ENCODE measurements at places on chromosomes 11 and 22. TPM values are rescaled to one million over a fixed set of nuclear protein-coding genes. Genes with fewer than 3 reads are reported as not detected.
A peak's percentile ranks its signal among the peaks of the same experiment; 100 is the strongest.

DNA sequence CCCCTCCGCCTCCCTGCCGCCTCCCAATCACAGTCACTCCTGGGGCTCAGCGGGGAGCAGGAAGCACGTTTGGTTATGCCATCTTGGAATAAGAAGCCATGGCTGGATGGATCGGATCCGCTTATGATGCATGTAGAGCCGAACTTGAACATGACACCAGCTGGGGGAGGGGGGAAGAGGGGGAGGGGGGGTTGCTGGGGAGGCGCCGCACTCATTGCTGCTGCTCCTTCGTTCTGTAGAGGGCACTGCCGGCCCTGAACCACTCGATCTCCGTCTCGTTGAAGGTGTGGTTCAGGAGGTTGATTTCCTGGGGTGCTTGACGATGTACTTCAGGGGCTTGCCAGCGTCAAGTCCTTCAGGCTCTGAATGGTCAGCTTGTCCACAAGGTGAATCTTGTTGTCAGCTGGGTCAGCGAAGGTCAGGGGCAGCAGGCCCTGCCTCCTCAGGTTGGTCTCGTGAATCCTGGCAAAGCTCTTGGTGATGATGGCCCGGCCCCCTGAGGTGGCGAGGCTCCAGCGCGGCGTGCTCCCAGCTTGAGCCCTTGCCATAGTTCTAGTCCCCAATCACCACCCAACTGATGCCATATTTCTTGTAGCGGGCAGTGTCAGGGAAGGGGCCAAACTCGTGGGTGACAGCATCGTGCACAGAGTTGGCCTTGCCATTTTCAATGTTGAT is 476.9 kb upstream of the ISX start:
- H3K4me1 ChIP-seq, result no peaks in the 10 kb centered on the region
- no peak overlapping the region for H3K4me3 ChIP-seq
- no peak overlapping the region for H3K27ac ChIP-seq
- no peaks in the 10 kb centered on the region for H3K36me3 ChIP-seq
- no peaks in the 10 kb centered on the region for H3K27me3 ChIP-seq

GRCh38 chr22:26768952-26769351 is 111.6 kb downstream of the MIAT start:
- no peak for DNase-seq
- peaks cover 5% of the 10 kb centered on the region for H3K4me1 ChIP-seq
- H3K36me3 ChIP-seq, result no peaks in the 10 kb centered on the region
- no peak overlapping the region for H3K27ac ChIP-seq
- no peak overlapping the region for H3K4me3 ChIP-seq
- no peaks in the 10 kb centered on the region for H3K27me3 ChIP-seq

GRCh38 chr22:31754813-31755212 is 994 bp downstream of the DEPDC5 start:
- peak overlapping the region; percentile 67 for H3K4me3 ChIP-seq
- peaks cover 9% of the 10 kb centered on the region for H3K36me3 ChIP-seq
- DNase-seq, result no peak
- no peaks in the 10 kb centered on the region for H3K27me3 ChIP-seq

GRCh38 chr11:122159173-122159721 is 43.2 kb upstream of the BLID start:
- peak overlapping the region; percentile 82 for H3K27ac ChIP-seq
- no peaks in the 10 kb centered on the region for H3K27me3 ChIP-seq
- H3K4me1 ChIP-seq, result peaks cover 41% of the 10 kb centered on the region
- H3K36me3 ChIP-seq, result peaks cover 39% of the 10 kb centered on the region
- H3K4me3 ChIP-seq, result peak overlapping the region; percentile 2

DNA sequence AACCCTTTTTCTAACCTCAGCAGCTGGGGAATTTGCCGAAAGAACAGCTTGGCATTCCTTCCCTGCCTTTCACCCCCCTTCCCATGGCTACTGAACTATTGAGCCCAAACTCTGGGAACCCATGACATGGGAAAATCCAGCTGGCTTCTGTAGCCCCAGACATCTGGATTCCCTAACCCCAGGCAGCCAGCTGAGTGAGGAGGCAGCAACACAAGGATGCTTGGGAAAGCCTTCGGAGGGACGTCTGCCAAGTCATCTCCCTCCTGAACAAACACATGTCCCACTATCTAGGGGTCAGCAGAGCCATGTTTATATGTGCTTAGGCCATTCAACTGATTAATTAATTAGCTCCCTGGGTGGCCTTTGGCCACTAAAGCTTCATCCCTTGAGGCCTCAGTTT is 21.6 kb downstream of the LRRC55 start:
- H3K27me3 ChIP-seq, result peaks cover 44% of the 10 kb centered on the region
- no peak overlapping the region for H3K27ac ChIP-seq
- H3K4me3 ChIP-seq, result no peak overlapping the region
- H3K4me1 ChIP-seq, result no peaks in the 10 kb centered on the region
- H3K36me3 ChIP-seq, result no peaks in the 10 kb centered on the region
- DNase-seq, result peak; percentile 48

DNA sequence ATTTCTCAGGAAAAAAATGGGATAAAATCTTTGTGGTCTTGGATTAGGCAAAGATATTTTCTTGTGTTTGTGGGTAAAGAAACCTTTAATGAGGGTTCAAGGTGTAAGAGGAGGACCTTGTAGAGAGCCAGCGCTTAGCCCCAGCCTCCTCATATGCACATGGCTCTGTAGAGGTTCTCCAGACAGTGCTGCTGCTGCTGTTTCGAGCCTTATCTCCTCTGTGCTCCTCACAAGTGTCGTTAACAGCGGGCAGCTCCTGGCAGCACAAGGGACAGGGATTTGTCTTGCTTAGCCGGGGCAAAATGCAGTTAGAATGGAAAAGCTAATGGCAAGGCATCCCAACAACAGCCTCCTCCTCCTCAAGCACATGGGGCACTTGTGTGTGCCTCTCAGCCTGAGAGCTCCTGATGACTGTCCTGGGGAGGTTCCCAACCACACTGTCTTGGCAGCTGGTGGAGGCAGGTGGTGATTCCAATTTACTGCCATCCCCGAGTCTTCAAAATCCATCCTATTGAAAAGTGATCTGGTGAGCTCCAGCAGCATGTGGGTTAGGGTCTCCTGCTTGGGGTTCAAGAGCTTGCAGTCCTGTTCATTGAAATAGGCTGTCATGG is 7.6 kb upstream of the MSANTD2 start:
- no peak overlapping the region for H3K27ac ChIP-seq
- no peak for DNase-seq
- peaks cover 3% of the 10 kb centered on the region for H3K27me3 ChIP-seq
- H3K36me3 ChIP-seq, result no peaks in the 10 kb centered on the region

DNA sequence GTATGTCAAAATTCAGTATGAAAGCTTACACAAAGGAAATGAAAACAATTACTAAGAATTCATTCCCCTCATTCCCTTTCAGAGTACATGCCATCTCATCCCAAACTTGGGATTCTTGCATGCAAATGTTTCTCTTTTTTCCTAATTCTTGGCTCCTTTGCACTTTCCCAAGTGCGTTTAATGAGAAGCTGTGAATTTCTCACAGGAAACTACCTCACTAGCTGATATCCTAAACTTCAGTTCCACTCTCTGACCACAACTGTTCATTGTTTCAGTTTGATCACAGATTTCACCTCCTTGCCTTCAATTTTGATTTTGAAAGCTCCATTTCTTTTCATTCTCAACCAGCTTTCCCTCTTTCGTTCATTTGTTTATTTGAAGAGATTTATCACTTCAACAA is 5.9 kb upstream of the ARL14EP start:
- H3K27ac ChIP-seq, result no peak overlapping the region
- peaks cover under 1% of the 10 kb centered on the region for H3K4me1 ChIP-seq

DNA sequence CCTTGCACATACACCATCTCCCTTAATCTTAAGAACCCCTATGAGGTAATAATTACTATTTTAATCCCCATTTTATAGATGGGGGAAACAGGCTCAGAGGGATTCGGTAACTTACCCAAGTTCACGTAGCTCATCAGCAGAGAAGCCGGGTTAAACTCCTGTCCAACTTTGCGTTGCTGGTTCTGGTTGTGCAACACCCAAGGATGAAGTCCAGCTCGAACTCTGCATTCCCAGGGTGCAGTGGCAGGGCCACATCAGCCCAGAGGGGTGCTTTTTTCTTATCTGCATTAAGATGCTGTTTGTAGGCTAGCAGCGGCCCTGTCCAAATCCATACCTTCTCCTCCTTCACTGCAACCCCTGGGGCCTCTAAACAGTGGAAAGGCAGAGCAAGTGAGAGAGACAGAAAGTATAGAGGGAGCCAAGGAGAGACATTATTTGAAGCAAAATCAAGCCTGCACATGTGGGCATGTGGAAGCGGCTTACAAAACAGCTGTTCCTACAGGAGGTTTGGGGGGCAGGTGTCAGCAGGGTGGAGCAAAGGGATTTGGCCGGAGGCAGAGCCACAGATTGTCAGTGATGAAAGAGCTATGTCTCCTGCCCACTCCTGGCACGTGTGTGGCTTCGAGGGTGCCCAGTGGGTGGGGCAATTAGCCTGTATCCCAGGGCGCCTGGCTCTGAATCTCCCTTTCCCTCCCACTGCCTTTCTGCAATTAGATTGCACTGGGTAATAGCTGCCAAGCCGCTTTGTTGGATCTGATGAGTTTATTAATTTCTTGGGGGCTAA is 129.5 kb upstream of the TBCEL start:
- DNase-seq, result no peak
- H3K27ac ChIP-seq, result no peak overlapping the region
- no peaks in the 10 kb centered on the region for H3K4me1 ChIP-seq
- no peak overlapping the region for H3K4me3 ChIP-seq
- no peaks in the 10 kb centered on the region for H3K36me3 ChIP-seq
- peaks cover 7% of the 10 kb centered on the region for H3K27me3 ChIP-seq

GRCh38 chr11:35619855-35620640 is 1.8 kb downstream of the FJX1 start:
- peaks cover 15% of the 10 kb centered on the region for H3K4me1 ChIP-seq
- peak overlapping the region; percentile 67 for H3K4me3 ChIP-seq
- H3K27ac ChIP-seq, result peak overlapping the region; percentile 76
- H3K27me3 ChIP-seq, result no peaks in the 10 kb centered on the region
- peak; percentile 45 for DNase-seq
- no peaks in the 10 kb centered on the region for H3K36me3 ChIP-seq

The E2F8 gene
- total RNA-seq, result 1.1 TPM

The MDK gene
- total RNA-seq, result 23.1 TPM

The PKDREJ gene
- not detected for total RNA-seq

The IFITM2 gene
- total RNA-seq, result 31.2 TPM
